Activated CD4-positive, alpha-beta memory T cell treated with anti-CD3 and anti-CD28 coated beads for 36 hours (primary cell): ENCODE measurements at places on chromosomes 11 and 22.

- H3K36me3 ChIP-seq, result no peaks in the 10 kb centered on the region
- no peak overlapping the region for H3K4me3 ChIP-seq
- H3K4me1 ChIP-seq, result no peaks in the 10 kb centered on the region
- H3K27ac ChIP-seq, result no peak overlapping the region
- H3K27me3 ChIP-seq, result peaks cover 8% of the 10 kb centered on the region
Observed at GRCh38 chr11:5123802-5124521, 14.2 kb downstream of the OR52A5 start.

GRCh38 chr11:112321501-112322172 lies 61.0 kb upstream of the PLET1 start:
- peak; percentile 22 for DNase-seq
- no peaks in the 10 kb centered on the region for H3K27me3 ChIP-seq
- H3K4me1 ChIP-seq, result peaks cover 19% of the 10 kb centered on the region
- H3K36me3 ChIP-seq, result peaks cover 11% of the 10 kb centered on the region
- H3K4me3 ChIP-seq, result no peak overlapping the region

DNA sequence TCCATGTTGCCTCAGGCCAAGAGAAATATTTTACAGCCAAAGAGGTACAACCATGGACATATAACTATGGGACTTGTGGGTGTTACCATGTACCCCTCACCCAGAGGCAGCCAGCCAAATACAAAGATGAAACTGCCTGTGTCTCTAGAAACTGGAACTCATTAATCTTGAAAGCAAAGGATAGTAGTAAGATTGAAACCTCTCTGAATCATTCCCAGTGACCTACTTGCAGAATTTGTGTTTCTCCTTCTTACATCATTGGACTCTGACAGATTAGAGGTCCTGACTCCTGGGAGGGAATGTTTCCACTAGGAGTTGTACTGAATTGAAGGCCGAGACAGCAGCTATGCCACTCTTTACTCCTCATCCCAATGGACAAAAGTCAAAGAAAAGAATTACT lies 257.4 kb upstream of the UBASH3B start:
- no peaks in the 10 kb centered on the region for H3K36me3 ChIP-seq
- H3K4me3 ChIP-seq, result no peak overlapping the region
- peaks cover 2% of the 10 kb centered on the region for H3K27me3 ChIP-seq
- H3K27ac ChIP-seq, result peak overlapping the region; percentile 34
- peak; percentile 25 for DNase-seq

DNA sequence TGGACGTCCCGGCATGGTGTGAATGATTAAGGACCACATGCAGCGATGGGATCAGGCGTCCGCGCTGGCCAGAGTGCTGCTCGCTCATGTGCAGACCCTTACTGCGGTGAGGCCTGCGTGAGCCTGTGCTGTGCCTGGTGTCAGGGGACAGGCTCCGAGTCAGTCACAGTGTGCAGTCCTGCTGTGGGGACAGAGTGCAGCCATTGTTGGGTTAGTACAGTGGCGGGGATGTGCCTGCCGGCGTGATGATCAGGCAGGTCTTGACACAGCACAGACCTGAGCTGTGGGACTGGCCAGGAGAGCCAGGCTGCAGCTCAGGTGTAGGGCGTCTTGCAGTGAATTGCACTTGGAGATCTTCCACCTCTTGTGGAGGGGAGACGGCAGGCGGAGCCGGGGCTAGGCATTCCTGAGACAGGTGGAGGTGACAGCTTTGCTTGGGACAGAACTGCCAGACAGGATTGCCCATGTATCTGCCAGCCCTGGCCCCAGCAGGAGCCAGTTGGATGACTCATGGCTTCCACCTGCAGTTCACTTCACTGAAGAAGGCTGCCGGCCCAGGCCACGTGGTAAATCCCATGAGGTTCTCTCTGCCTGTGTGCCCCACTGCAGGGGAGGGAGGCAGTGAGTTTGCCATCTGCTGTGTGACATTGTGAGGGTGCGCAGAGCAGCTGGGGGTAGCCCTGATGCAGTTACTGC lies 17.3 kb downstream of the TRMU start:
- no peak overlapping the region for H3K27ac ChIP-seq
- peaks cover 45% of the 10 kb centered on the region for H3K36me3 ChIP-seq
- no peak overlapping the region for H3K4me3 ChIP-seq
